ENCODE measurements at places on chromosomes 7 and 10.

GRCh38 chr7:22597844-22598243, 97.9 kb upstream of the STEAP1B start:
- no peak for DNase-seq

GRCh38 chr7:34886856-34887255, 150.4 kb downstream of the DPY19L1 start:
- DNase-seq: no peak

DNA sequence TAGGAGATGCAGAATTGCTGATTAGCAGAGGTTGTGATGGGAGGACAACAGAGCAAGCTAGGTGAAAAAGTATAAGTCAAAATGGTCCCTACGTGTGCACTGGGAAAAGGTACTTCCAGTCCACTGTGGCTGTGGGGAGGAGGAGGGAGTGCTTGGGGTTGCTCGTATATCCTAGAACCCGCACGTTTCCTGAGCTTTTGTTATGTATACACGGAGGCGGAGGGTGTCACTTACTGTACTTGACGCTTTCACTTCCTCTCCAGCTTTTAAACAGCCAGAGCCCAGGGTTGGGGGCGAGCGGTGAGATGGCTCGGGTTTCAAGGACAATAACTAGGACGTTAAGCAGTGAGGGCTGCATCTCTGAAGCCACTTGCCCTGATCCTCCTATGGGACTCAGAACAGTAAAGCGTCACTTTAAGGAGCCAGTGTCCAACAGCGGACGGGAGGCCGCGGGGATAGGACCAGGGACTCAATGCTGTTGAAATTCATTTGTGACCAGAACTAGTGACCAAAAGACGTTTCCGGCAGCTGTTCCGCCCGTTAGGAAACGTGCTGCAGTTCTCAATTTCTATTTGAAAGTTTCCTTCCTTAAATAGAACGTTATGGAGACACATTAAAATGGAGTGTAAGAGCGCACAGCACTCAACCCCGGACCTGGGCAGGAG, 985 bp upstream of the ETV1 start:
- peak; percentile 54 for DNase-seq

GRCh38 chr7:132377015-132377414, 199.3 kb downstream of the PLXNA4 start:
- DNase-seq: no peak

- peak; percentile 42 for DNase-seq
Observed at GRCh38 chr7:47266131-47266706, 315.7 kb downstream of the TNS3 start.

GRCh38 chr10:14604181-14605142, 170.2 kb downstream of the FAM107B start:
- DNase-seq: peak; percentile 44

- no peak for DNase-seq
Observed at GRCh38 chr7:2641406-2642393, 9.9 kb downstream of the TTYH3 start.

- DNase-seq: no peak
Observed at GRCh38 chr7:95104739-95105138, 197.3 kb downstream of the PPP1R9A start.

DNA sequence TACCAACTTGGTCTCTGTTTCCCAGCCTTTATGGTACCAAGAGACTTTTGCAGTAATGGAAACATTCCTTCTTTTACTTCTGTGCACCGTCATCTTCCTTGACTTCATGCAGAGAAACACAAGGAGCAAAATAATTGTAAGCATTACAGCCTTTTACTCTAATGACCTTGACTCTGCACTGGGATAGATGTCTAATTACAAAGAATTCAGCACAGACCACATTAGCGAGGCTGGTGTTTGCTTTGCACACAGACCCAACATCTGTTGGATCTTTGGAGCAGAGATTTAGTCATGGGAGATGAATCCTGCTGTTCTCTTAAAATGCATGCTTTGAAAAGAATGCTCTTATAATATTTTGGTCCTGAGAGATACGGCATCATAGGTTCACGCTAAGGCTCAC, 261.6 kb downstream of the TWIST1 start:
- no peak for DNase-seq

DNA sequence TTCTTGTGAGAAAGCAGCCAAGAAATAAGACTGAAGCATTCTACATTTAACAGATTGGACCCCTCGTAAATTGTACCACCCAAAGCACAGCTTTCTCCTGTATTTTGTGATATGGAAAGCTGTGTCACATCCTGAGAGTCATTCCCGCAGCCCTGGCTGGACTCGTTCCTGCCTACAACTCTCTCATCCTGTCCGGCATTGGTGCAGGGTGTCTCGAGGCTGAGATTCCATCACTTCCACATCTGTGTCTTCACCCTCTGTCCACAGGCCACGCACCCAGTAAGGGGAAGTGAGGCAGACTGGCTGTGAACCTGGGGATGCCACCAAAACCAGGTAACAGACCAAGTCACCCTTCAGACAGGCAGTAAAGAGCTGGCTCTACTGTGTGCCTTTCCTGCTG, 146.2 kb upstream of the KLF6 start:
- no peak for DNase-seq

DNA sequence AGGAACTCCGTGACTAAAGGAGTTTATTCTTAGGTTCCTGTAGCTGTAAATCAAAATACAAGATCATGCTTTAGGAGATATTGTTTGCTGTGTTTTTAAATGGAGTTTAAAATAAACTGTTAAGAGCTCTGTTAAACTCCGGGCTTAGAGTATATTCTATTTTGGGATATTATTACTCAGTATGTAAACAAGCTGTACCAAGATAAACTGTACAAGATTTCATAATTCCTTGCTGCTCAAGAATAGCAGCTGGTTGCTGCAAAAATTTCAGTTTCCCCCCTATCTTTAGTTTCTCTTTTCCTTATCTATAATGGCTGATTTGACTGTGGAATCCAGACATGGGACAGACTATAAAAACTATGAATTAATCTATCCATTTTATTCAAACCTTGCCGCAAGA, 215.7 kb downstream of the HTR7 start:
- no peak for DNase-seq

DNA sequence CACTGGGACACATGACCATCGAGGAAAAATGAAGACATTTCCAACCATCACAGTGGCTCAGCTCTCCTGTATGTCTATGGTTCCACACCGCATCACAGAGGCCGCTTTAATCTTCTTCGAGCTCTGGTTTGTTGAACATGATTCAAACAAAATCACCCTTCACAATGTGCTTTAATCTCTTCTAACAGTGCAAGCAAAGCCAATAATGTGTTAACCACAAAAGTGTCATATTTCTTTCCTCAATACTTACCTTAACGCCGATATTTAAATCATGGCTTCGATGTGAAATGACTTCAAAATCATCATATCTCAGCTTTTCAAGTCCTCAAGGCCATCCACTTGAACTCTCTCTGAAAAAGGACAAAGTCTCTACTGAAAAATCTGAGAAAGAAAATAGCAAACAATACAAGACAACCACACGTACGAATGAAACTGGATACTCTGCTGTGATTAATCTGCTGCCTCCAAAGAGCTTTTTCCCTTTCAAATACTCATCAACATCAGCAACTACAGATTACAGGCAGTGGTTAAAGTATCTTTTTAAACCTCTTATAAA, 23.0 kb upstream of the SVIL start:
- no peak for DNase-seq

- no peak for DNase-seq
Observed at GRCh38 chr7:134694767-134695166, 48.1 kb downstream of the BPGM start.

GRCh38 chr10:101840102-101840684, 3.4 kb downstream of the KCNIP2 start:
- DNase-seq: no peak

- no peak for DNase-seq
Observed at GRCh38 chr7:51123322-51124019, 193.1 kb downstream of the COBL start.

- no peak for DNase-seq
Observed at GRCh38 chr10:117996709-117997108, 50.0 kb downstream of the RAB11FIP2 start.

- DNase-seq: no peak
Observed at GRCh38 chr10:62681211-62681940, 123.1 kb upstream of the ADO start.

DNA sequence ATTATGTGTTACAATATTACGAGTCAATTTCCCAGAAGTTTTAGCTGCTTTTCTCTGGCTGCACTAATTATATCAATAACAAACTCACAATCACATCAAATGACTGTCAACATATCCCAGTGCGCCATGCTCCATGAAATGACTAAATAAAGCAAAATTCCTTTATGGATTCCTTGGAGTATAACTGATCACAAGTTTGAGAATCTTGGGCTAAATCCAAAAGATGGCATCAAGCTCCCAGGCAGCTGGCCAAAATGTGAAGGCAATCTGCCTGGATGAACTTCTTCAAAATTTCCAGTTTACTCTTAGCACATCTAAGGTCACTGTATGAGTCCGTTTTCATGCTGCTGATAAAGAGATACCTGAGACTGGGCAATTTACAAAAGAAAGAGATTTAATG, 210.8 kb downstream of the CCSER2 start:
- no peak for DNase-seq

GRCh38 chr10:45354261-45354660, 19.8 kb upstream of the ALOX5 start:
- no peak for DNase-seq

- no peak for DNase-seq
Observed at GRCh38 chr10:60896033-60896432, 48.0 kb downstream of the RHOBTB1 start.

GRCh38 chr10:32348297-32349198, 1.6 kb upstream of the EPC1 start:
- no peak for DNase-seq

- no peak for DNase-seq
Observed at GRCh38 chr7:49866910-49867309, 93.5 kb downstream of the VWC2 start.

GRCh38 chr10:125396676-125397075, 236.3 kb upstream of the CTBP2 start:
- DNase-seq: no peak

DNA sequence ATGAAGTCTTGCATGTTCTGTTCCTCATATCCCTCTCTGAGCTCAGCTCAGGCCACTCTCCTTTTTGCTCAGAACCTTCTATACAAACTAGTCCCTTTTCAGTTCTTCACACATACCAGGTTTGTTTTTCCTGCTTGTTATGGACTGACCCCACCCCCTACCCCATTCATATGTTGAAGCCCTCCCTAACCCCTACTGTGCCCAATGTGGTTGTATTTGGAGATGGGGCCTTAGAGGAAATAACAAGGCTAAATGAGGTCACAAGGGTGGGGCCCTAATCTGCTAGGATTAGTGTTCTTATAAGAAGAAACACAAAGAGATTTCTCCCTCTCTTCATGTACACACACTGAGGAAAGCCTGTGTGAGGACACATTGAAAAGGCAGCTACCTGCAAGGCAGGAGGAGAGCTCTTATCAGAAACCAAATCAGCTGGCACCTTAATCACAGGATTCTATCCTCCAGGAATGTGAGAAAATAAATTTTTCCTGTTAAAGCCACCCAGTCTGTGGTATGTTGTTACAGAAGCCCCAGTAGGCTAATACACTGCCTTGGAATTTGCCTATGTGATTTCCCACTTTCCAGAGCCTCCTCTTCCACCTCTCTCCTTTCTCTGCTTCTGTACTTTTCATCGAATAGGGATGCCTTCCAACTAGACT, 67.3 kb upstream of the DNAJB12 start:
- no peak for DNase-seq

GRCh38 chr7:138668229-138668596, 32.9 kb downstream of the SVOPL start:
- no peak for DNase-seq

- DNase-seq: no peak
Observed at GRCh38 chr10:75049316-75050148, 61.9 kb upstream of the SAMD8 start.

DNA sequence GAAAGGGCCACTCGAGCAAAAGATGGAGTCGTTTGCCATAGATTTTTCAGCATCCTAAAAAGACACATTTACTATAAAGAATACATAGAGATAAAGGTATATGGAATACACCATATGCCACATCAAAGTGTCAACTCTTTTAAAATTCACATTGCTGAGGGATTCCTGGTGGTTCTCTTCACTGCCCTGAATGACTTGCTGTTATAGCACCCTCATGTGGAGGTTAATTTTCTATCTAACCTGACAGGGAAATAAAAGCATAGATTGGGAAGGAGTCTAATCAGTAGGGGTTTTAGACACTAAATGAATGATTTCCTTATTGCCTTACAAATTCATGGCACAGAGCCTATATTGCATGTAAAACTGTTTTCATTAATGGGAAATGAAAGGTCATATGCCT, 25.9 kb downstream of the DNAH11 start:
- DNase-seq: no peak

DNA sequence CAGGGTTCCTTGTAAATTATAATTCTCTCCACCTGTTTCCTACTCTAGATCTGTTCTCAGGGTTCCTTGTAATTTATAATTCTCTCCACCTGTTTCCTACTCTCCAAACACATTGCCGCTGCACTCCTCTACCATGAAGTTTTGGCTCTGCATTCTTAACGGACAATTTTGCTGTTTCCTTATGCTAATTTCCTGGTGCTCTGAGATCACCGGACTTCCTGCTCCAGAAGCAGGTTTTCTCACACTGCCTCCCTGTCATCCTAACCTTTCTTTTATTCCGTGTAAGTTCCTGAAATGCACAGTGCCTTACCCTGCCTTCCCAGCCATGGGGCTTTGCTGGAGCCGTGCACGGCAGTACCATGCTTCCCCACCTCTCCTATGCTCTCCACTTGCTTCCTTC, 256.8 kb downstream of the PLXNA4 start:
- no peak for DNase-seq

- no peak for DNase-seq
Observed at GRCh38 chr10:92356041-92356440, 65.1 kb downstream of the MARCHF5 start.

- no peak for DNase-seq
Observed at GRCh38 chr7:68087401-68087800, 1090.8 kb downstream of the TYW1 start.

DNA sequence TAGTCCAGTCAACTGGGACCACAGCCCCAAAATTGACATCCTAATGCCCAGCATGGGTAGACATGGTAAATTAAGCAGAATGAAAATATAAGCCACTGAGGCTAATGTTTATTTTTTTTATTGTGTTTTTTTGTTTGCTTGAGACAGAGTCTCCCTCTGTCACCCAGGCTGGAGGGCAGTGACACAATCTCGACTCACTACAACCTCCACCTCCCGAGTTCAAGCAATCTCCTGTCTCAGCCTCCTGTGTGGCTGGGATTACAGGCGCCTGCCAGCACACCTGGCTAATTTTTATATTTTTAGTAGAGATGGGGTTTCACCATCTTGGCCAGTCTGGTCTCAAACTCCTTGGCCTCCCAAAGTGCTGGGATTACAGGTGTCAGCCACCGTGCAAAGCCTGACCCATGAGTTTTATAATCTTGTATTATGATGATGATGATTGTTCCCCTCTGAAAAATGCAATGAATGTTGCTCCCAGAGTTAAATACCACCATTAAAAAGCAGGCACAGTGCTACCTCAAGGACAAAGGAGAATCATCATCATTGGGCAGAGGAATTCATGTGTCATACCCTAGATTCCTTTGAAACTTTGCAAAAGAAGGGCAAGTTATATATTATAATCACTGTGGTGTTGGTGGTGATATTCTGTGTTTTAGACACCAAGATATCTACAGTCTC, 228.0 kb downstream of the PARD3 start:
- no peak for DNase-seq

GRCh38 chr7:12716134-12716681, 28.8 kb downstream of the ARL4A start:
- DNase-seq: no peak
